NK-92 treated with Interleukin-12 subunit alpha and Interleukin-12 subunit beta, amount 100 ng/mL, for 24 hours (cell line): ENCODE measurements at places on chromosomes 3 and 15.

GRCh38 chr15:80898040-80898439 lies 91.6 kb downstream of the MESD start:
- DNase-seq = no peak

DNA sequence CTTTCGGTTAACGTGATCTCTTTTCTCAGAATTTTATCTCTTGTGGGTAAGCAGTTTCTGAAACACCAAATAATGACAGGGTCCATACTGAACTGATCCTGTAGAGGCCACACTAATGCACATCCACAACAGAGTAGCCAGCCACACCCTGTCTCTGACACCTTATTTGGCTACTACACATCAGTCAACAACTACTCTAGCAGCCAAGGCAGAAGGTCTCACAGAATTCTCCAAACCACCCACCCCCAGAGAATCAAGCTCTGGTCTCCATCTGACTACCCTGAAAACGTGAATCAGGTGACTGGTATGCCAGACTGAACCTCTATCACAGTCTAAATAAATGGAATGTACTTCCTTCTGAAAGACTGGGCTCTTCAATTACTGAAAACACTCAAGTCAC lies 38.0 kb downstream of the EDC3 start:
- no peak for DNase-seq

- no peak for DNase-seq
Observed at GRCh38 chr15:60703207-60703933, 224.4 kb upstream of the ICE2 start.

DNA sequence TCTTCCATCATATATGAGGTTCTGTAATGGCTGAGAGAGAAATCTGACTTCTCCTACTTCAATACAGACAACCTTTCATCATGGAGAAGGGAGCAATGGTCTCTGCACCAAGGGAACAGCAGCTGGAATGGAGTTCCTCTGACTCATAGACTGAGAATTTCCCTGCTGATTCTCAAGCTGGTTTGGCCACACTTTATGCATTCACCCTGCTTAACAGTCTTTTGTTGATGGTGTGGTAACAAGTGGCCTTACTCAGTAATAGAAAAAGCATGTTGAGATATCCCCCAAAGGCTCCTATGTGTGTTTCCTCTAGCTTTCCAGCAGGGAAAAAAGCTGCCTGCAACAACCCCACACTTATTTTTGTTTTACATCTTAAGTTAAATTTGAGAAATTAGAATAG lies 138.1 kb downstream of the GREM1 start:
- no peak for DNase-seq

DNA sequence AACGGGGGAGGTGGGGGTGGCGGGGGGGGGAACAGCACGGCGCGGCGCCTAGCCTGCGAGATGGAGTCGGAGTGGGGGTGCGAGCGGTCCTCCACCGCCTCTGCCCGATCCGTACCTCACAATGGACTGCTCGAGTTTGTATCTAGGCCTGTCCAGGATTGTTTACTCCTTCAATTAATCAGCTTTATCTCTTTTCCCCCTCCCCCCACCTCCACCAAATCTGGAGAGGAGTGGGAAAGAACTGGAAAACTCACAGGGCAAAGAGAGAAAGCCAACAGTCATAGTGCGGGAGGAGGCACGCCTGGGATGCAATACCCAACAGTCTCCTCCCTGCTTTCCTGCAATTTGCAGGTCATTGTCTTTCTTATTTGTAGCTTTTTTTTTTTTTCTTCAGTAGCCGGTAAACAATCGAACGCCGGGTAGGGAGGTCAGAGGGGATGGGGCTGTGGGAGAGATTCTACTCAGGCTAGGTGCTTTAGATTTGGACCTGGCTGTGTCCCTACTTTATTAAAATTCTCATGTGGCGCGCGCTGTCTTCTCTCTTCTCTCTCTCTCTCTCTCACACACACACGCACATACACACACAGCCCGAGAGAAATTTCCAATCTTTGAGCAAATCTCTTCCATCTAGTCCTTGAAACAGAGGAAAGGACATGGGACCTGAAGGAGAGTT lies 6.9 kb upstream of the MEIS2 start:
- no peak for DNase-seq

DNA sequence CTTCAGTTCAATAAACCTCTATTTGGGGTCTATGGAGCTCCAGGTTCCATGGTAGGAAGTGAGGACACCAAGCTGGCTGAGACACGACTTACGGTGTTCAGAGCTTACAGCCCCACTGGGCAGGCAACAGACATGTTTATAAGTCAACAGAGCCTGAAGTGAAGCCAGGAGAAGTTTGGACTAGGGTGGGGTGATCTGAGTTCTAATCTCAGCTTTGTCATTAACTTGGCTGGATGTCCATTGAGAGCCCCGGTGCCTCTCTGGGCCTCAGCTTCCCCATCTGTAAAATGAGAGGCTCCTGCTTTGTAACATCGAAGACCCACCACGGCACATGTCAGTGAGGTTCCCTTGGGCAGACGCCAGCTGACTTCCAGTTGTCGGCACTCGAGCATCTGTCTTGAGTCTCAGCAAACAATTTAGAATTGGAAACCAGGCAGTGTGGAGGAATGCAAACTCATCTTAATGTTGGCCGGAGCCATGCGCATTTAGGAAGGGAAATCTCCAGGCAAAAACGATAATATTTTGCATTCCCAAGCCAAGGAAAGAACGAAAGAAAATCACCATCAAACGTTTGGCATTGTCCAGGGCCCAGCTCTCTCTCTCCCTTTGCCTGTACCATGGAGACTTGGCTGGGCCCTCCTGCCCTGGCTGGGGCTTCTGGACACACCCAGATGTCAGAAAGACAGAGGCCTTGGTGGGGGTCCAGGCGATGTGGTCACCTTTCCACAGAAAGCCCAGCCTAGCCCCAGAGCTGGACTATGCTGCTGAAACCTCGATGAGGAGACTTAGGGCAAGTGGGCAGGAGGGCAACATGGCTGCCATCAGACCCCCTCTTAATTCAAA lies 18.4 kb downstream of the ITGA11 start:
- DNase-seq = no peak

- no peak for DNase-seq
Observed at GRCh38 chr15:91099616-91099994, 452 bp upstream of the SV2B start.

DNA sequence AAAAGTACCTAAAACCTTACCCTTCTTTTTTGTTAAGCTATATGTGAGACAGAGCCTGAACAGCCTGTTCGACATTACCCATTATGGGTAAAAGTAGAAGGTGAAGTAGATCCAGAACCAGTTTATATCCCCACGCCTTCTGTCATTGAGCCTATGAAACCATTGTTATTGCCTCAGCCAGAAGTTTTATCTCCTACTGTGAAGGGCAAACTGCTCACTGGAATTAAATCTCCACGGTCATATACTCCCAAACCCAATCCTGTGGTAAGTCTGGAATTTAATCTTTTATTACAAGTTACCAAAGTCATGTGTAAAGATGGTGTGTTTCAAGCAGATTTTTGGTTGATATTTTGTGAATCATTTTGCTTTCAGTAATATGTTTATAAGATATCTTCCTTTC lies 47.1 kb upstream of the MAPKBP1 start:
- no peak for DNase-seq

DNA sequence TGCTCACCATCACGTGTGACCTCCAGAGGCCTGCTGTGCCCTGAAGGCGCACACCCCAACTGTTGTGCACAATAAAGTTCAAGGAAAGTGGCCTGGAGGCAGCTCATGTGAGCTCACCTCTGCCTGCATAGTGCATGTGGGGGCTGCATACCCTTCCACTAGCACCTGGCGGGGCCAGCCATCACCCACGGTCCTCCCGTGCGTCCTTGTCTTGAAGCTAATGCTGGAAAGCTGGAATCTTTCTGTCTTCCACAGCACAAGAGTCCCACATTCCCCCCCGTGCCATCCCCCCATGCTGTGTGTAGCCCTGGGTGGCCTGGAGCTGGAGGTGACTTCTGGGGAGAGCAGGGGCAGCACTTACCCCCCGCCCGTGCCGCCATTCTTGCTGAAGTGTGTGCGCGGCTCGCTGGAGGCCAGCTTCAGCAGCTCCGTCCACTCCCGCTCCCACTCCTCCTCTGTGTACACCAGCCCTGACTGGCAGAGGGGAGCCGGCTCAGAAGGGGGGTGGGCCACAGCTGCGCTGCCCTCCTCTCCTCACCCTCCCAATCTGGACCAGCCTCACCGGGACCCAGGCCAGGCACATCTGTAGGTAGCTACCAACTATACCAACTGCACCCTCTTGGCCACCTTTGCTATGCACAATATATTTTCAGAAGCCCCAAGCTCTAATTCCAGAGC lies 199.5 kb downstream of the KLF13 start:
- no peak for DNase-seq

GRCh38 chr3:191644291-191644690 lies 183.3 kb downstream of the PYDC2 start:
- DNase-seq = no peak

DNA sequence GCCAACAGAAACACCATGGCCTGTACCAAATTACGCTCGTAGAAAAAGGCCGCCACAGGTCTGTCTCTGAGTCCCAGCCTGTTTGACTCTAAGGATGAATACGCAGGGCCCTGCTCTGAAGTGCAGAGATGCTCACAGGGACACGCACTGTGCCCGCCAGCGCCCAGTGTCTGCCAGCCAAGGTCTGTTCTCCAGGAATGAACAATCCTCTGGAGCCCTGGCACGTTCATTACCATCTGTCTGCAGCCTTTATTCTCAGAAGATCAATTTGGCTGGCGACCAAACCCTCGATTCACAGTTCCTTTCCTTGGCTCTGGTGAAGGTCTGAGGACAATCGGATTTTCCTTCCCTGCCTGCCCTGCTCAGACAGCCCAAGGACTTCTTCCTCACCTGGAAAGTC lies 66.3 kb downstream of the NIPA2 start:
- DNase-seq = no peak
